Stimulated activated CD8-positive, alpha-beta memory T cell treated with anti-CD3 and anti-CD28 coated beads, Interleukin-7, amount 100 ng/mL, for 1 hour (primary cell): ENCODE measurements at places on chromosomes 3 and 15.

- DNase-seq: no peak
Measured at GRCh38 chr15:60718661-60719069, 239.7 kb upstream of the ICE2 start.

- no peak for DNase-seq
Measured at GRCh38 chr3:68880632-68881031, 51.7 kb downstream of the TAFA4 start.

GRCh38 chr3:78204977-78205376, 1165.1 kb downstream of the ROBO2 start:
- DNase-seq: no peak

DNA sequence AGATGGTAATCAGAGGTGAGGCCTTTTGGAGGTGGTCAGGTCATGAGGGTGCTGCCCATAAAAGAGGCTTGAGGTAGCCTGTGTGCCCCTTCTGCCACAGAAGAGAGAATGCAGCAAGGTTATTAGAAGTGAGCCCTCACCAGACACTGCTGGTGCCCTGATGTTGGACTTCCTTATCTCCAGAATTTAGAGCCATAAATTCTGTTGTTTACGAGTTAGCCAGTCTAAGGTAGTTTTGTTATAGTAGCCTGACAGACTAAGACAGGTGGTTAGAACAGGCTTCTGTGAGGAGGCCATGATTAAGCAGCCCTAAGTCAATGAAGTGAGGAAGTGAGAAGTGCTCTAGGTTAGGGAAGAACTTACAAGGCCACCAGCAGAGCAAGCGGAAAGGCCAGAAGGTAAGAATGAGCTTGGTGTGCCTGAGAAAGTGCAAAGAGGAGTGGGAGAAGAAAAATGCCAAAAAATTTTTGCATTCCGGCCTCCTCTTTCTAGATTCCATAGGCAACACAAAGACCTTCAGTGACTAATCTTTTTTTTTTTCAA, 44.2 kb upstream of the STT3B start:
- DNase-seq: no peak

DNA sequence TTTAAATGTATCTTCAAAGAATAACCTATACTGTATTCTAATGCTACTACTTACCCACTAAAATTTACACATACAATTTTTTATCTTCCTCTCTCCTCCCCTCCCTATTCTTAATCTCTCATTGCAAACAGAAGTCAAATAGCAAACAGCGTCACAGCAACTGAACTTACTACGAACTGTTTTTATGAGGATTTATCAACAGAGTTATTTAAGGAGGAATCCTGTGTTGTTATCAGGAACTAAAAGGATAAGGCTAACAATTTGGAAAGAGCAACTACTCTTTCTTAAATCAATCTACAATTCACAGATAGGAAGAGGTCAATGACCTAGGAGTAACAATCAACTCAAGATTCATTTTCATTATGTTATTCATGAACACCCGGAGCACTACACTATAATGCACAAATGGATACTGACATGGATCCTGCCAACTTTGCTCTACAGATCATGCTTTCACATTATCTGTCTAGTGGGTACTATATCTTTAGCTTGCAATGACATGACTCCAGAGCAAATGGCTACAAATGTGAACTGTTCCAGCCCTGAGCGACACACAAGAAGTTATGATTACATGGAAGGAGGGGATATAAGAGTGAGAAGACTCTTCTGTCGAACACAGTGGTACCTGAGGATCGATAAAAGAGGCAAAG, 984 bp downstream of the FGF7 start:
- no peak for DNase-seq

- DNase-seq: no peak
Measured at GRCh38 chr3:17183951-17184550, 299.3 kb downstream of the PLCL2 start.

- DNase-seq: no peak
Measured at GRCh38 chr3:189809583-189809982, 178.4 kb downstream of the TP63 start.

- no peak for DNase-seq
Measured at GRCh38 chr15:35506272-35506870, 39.6 kb downstream of the DPH6 start.

DNA sequence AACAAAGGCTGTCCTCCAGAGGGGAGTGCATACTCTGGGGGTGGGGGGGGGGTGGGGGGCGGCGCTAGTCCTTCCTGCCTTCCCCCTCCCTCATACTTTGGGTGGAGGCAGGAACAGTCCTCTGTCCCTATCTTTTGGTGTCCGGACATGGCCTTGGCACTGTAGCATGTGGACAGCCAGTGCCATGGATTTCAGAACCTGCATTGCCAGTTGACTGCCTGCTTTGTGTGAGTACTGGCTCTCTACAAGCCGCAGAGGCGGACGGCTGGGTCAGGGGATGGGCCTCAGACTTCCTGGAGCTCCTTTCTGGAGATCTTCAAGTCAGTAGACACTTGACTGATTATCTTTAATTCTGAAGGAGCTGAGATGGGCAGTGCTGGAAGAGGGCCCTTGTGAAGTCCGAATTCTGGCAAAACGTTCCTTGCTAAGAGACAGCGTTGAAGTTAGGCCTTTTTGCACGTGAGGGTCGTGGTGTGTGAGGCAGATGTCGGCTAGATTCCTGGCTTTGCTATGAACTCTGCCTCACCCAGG, 2.5 kb downstream of the CLDN11 start:
- no peak for DNase-seq

- no peak for DNase-seq
Measured at GRCh38 chr15:101039461-101039860, 120.3 kb downstream of the LRRK1 start.

DNA sequence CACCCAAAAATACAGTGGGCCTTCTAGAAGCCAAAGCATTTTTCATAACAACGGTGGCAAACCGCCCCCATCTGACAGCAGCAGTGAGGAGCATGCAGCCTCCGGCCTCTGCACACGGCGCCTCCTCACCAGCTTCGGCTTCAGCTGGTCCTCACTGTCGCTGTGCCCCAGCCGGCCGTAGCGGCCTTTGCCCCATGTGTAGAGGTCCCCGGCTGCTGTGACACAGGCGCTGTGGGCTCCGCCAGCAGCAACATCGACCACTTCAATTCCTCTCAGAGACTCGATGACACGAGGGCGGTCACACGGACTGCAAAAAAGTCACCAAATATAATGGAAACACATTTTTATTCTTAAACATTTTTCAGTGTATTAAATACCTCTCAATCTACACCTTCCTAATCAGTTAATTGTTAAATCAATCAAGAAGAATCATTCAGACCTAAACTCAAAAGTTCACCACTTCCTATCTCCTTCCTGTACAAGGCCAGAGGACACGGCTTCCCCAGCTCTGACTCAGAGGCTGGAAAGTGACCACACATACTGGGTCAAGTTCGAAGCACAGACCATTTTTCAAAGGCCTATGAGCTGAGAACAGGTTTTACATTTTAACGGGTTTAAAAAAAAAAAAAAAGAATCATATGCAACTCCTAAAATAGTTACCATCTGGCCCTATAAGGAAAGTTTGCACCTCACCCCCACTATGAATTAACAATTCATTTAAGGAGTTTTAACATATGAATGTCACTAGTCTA, 33.6 kb upstream of the OCA2 start:
- no peak for DNase-seq

DNA sequence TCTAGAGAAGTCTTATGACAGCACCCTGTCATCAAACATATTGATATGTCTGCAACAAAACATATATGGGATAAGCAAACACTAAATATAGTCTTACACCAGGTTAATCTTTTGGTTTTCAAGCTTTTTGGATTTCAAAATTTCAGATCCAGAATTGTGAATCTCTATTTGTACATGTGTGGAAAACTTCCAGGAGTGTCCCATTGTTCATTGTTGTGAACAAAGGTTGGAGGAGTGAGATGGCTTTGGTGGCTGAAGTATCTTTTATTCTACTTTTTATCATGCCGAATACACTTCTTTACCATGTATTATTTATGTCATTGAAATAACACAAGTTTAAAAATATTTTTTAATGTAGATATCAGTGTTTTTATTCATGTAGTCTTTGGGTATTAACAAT, 5.9 kb upstream of the FHIT start:
- DNase-seq: no peak

GRCh38 chr3:141082064-141082463, 30.9 kb downstream of the SPSB4 start:
- no peak for DNase-seq

DNA sequence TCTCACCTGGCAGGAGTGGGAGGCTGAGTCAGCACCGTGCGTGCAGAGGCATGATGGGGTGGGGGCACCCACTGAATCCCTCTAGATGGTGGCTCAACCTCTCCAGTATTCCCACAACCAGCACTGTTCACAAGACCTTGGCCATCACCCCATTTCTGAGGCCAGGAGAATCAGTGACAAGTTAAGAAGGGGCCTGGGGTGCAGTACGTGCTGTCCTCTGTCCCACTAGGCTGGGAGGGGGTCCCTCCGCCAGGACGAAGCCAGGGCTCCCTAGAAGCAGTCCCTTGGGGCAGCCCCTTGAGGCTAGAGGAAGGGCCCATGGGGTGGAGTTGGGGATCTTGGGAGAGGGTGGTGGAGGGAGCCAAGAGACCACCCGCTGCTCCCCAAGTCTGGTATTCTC, 4.8 kb downstream of the MYL3 start:
- no peak for DNase-seq

DNA sequence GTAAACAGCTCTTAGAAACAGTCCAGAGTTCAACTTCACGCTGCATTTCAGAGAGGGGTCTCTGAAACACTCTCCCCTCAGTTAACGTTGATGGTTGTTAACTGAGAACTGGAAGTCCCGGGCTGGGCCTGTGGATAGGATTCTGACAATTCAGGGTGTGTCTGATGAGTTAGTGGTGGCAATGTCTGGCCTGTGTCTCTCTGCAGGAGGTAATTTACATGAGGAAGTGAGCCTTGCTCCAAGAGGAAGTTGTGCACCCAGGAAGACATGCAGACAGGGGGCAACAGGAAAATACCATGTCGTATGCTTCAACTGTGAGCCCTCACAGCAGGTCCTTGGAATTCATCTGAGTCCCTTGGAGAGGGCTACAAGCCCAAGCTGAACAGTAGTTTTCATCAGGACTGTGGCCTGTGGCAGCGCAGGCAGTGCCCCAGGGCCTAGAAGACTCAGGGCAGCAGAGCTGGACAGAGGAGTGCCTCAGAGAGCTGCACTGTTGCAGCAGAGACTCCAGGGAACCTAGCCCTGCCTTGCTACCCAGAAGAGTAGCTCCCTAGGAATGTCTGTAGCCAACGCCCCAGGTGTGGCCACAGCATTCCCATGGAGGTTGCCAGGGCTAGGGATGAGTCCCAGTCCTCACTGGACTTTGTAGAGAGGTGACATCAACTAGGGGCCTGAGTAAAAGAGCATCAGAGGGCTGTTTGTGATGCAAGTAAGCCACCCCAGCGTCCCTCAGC, 104.6 kb upstream of the SELENOK start:
- DNase-seq: no peak

- DNase-seq: no peak
Measured at GRCh38 chr15:92545996-92546395, 109.6 kb downstream of the FAM174B start.

- no peak for DNase-seq
Measured at GRCh38 chr3:175187586-175187985, 328.5 kb downstream of the NAALADL2 start.

- DNase-seq: no peak
Measured at GRCh38 chr15:80912673-80913072, 76.9 kb downstream of the MESD start.
